ENCODE measurements at places on chromosomes 16 and 17.

- H3K4me3 ChIP-seq: no peak overlapping the region
- H3K27ac ChIP-seq: no peak overlapping the region
- H3K36me3 ChIP-seq: peaks cover 21% of the 10 kb centered on the region
- peaks cover 5% of the 10 kb centered on the region for H3K27me3 ChIP-seq
- no peak for DNase-seq
Measured at GRCh38 chr17:76568811-76569221, 16.8 kb downstream of the ST6GALNAC2 start.

- peaks cover 25% of the 10 kb centered on the region for H3K4me1 ChIP-seq
- no peak overlapping the region for H3K4me3 ChIP-seq
- DNase-seq: no peak
- H3K27ac ChIP-seq: peak overlapping the region; percentile 77
Measured at GRCh38 chr16:58114827-58115825, 14.1 kb downstream of the CFAP20 start.

GRCh38 chr17:66676421-66676820, 158.5 kb upstream of the CACNG5 start:
- H3K36me3 ChIP-seq: peaks cover 5% of the 10 kb centered on the region
- H3K4me1 ChIP-seq: peaks cover 45% of the 10 kb centered on the region
- H3K27me3 ChIP-seq: no peaks in the 10 kb centered on the region
- DNase-seq: no peak

DNA sequence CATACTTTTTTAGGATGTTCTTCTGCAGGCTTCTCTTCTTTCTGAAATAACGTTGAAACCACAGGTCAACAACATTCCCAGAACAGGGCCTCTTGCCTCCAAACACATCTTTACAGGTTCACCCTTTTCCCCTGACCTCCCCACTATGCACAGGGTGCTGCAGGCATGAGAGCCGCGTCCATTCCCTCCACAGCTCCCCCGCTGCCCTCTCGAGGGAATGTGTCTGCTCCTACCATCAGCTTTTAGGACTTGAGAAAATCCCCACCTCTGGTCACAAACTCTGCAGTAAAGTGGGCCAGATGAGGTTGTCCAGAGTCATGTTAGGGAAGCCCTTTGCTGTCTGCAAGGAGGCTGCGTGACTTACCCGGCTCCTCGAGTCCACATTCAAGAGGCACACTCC, 30.5 kb downstream of the DUSP14 start:
- peaks cover 60% of the 10 kb centered on the region for H3K36me3 ChIP-seq
- H3K4me1 ChIP-seq: peaks cover 10% of the 10 kb centered on the region
- H3K27ac ChIP-seq: peak overlapping the region; percentile 62
- peaks cover 3% of the 10 kb centered on the region for H3K27me3 ChIP-seq

DNA sequence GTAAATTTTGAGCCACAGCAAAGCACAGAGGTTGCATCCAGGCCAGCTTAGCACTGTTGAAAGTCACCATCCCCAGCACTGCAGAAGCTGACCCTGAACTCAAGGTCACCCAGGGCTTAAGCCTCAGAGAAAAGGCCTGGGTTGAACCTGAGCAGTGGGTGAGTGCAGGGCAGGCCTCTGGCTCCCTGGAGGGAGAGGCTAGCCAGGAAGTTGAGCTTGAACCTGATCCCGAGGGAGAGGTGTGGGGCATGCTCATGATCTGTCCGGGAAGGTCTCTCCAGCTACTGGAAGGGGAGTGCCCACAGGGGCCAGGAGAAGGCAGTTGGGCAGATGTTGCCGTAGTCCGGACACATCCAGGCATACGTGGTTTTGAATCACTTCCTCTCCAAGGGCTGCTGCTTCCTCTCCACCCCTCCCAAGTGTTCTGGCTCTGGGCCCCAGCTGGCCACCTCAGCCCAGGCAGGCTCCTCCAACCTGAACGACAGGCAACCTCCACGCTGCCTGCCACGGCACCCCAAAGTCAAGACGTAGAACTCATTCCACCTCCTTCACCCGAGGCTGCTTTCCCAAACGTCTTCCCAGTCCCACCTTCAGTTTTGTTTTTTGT, 18.4 kb downstream of the CARHSP1 start:
- peak overlapping the region; percentile 85 for H3K27ac ChIP-seq
- no peak overlapping the region for H3K4me3 ChIP-seq
- H3K36me3 ChIP-seq: peaks cover 39% of the 10 kb centered on the region
- peaks cover 33% of the 10 kb centered on the region for H3K4me1 ChIP-seq

DNA sequence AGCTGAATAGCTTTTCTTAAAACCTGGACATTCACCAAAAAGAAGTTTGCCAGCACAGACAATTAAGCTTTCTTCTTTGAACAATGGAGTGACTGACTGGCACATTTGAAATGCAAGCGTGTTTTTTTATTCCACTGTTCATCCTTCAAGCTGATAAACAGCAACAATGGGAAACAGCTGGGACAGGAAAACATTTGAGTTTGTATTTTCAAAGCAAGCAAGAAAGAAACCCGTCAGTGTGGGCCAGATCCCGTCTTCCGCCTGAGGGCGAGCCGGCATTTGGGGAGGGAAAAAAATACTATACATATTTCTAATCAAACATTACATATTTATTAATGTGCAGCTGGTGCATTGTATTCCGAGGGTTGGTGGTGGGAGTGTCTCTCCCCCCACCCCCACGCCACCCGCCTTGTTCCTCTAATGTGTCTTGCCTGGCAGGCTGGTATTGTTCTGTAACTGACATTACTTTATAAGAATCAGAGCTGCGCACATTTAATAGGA, 94.3 kb downstream of the CYLD start:
- H3K27me3 ChIP-seq: peaks cover 22% of the 10 kb centered on the region
- H3K4me3 ChIP-seq: no peak overlapping the region
- DNase-seq: no peak
- H3K36me3 ChIP-seq: no peaks in the 10 kb centered on the region
- H3K4me1 ChIP-seq: peaks cover 5% of the 10 kb centered on the region

DNA sequence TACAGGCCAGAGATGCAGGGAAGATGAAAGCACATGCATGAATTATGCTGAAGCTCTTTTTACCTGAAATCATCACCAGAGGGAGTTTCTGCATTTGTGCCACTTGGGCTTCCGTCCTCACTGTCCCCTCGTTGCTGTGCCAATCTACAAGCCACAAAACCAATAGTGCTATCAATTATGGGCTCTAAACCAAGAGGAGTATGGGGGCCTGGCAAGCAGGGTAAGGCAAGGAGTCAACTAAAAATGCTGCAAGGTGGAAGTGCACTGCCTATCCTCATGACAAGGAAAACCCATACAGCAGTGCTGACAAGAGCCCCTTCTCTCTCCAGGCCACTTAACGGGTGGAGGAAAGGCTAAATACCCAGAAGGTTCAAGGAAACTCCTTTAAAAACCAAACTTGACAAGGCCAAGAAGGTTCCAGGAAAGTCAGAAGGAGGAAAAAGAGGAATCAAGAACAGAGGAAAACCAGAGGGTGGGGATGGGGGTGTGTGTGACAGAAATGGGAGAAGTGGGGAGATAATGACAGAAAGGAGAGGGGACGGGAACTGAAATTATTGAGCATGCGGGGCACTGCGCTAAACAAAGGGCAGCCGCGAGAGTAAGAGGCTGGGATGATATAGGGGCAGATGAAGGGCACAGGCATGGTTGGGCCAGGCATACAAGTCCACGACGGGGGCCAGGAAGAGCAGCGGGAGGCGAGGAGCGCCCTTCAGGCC, 674 bp downstream of the C17orf75 start:
- DNase-seq: no peak
- H3K27ac ChIP-seq: peak overlapping the region; percentile 91
- peaks cover 7% of the 10 kb centered on the region for H3K27me3 ChIP-seq

DNA sequence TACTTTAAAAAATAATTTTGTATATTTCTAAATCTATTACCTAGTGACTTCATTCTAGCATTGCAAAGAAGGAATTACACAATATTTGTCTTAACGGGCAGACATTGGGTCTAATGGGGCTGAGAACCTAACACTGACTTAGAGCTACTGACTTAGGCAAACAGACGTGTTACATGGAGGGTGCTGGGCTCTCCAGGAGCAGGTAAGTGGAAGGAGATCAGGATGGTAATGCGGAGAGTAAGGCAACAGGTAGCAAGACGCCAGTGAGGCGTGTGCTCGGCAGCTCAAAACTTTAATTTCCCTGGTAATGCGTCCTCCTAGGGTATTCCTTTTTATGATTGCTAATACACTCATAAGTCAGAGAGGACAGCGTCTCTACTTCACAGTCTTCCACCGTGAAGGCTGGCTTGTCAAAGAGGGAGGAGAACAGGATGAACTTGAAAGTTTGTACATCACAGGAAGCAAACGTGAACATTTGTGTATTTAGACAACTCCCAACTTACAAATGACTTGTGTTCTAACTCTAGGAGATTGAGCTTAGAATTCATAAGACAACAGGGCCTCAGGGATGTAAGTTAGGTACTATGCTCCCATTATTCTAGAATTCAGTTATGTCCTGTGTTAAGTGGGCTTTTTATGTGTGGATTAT, 4.6 kb downstream of the KRT28 start:
- H3K27me3 ChIP-seq: peaks cover 27% of the 10 kb centered on the region
- H3K4me1 ChIP-seq: no peaks in the 10 kb centered on the region
- H3K36me3 ChIP-seq: no peaks in the 10 kb centered on the region
- DNase-seq: no peak

- DNase-seq: no peak
- peaks cover 7% of the 10 kb centered on the region for H3K4me1 ChIP-seq
- H3K27me3 ChIP-seq: peaks cover 20% of the 10 kb centered on the region
- H3K27ac ChIP-seq: no peak overlapping the region
Measured at GRCh38 chr17:6047966-6048365, 22.2 kb upstream of the WSCD1 start.

- H3K36me3 ChIP-seq: peaks cover 7% of the 10 kb centered on the region
- peaks cover 54% of the 10 kb centered on the region for H3K4me1 ChIP-seq
- H3K27ac ChIP-seq: peak overlapping the region; percentile 89
- H3K4me3 ChIP-seq: peak overlapping the region; percentile 98
- H3K27me3 ChIP-seq: no peaks in the 10 kb centered on the region
- no peak for DNase-seq
Measured at GRCh38 chr17:40418428-40418706, 671 bp upstream of the TOP2A start.

- no peaks in the 10 kb centered on the region for H3K36me3 ChIP-seq
- H3K4me1 ChIP-seq: peaks cover 6% of the 10 kb centered on the region
- H3K4me3 ChIP-seq: no peak overlapping the region
- H3K27me3 ChIP-seq: peaks cover 68% of the 10 kb centered on the region
- no peak overlapping the region for H3K27ac ChIP-seq
- no peak for DNase-seq
Measured at GRCh38 chr16:85944572-85945423, 45.8 kb downstream of the IRF8 start.

- H3K27me3 ChIP-seq: peaks cover 34% of the 10 kb centered on the region
- H3K4me1 ChIP-seq: peaks cover 26% of the 10 kb centered on the region
- no peak for DNase-seq
- no peak overlapping the region for H3K27ac ChIP-seq
Measured at GRCh38 chr17:9763643-9764042, 27.7 kb downstream of the DHRS7C start.

DNA sequence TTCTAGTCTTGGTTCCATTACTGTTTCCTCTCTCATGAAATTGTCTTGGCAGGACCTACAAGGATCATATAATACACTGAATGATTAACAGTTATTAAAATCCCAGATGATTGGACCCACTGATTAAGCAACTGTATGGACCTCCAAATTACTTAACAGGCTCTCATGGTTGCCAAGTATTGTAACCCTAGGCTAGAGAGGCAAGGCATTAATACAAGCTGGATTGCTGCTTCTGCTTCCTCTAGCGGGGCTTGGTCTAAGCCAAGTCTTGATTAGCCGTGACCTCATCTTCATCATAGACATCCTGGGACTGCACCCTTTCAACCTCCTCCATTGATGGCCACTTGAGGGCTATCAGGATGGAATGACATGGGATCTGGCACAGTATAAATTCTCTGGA, 46.9 kb downstream of the SYCE1L start:
- H3K27ac ChIP-seq: no peak overlapping the region
- no peaks in the 10 kb centered on the region for H3K36me3 ChIP-seq
- no peaks in the 10 kb centered on the region for H3K4me1 ChIP-seq
- H3K27me3 ChIP-seq: peaks cover 3% of the 10 kb centered on the region
- no peak overlapping the region for H3K4me3 ChIP-seq

DNA sequence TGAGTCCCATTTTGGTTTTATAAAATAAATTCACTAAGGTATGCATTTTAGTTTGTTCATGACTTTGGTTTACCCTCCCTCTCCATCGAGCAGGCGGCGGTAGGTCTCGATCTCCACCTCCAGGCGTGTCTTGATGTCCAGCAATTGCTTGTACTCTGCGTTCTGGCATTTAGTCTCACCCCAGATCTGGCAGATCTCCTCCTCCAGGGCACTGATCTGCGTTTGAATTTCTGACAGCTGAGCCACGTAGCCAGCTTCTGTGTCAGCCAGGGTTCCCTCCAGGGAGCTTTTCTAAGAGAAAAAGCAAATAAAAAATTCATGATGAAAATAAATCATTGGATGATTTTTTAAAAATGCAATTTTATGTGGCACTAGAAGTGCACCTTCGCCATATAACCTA, 4.2 kb downstream of the KRT24 start:
- no peak overlapping the region for H3K4me3 ChIP-seq
- H3K27me3 ChIP-seq: peaks cover 28% of the 10 kb centered on the region
- peaks cover 12% of the 10 kb centered on the region for H3K4me1 ChIP-seq
- H3K36me3 ChIP-seq: no peaks in the 10 kb centered on the region
- DNase-seq: no peak
- no peak overlapping the region for H3K27ac ChIP-seq

DNA sequence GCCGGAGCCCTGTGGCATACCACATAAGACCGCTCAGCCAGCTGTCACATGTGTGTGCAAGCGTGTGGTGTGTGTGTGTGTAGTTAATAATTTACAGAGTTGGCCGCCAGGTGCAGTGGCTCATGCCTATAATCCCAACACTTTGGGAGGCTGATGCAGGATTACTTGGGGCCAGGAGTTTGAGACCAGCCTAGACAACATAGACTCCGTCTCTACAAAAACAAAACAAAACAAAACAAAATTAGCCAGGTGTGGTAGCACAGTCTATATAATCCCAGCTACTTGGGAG, 20.4 kb downstream of the SOCS1 start:
- peaks cover 5% of the 10 kb centered on the region for H3K27me3 ChIP-seq
- H3K4me1 ChIP-seq: peaks cover 5% of the 10 kb centered on the region
- DNase-seq: no peak
- H3K36me3 ChIP-seq: no peaks in the 10 kb centered on the region
- no peak overlapping the region for H3K4me3 ChIP-seq

- no peaks in the 10 kb centered on the region for H3K36me3 ChIP-seq
- H3K27ac ChIP-seq: no peak overlapping the region
- no peak for DNase-seq
- H3K27me3 ChIP-seq: no peaks in the 10 kb centered on the region
- no peak overlapping the region for H3K4me3 ChIP-seq
Measured at GRCh38 chr17:48177816-48178215, 70.2 kb downstream of the SNX11 start.

GRCh38 chr17:4329838-4330237, 36.6 kb downstream of the UBE2G1 start:
- H3K36me3 ChIP-seq: peaks cover 48% of the 10 kb centered on the region
- H3K4me3 ChIP-seq: no peak overlapping the region
- H3K27me3 ChIP-seq: peaks cover 4% of the 10 kb centered on the region
- no peak overlapping the region for H3K27ac ChIP-seq

DNA sequence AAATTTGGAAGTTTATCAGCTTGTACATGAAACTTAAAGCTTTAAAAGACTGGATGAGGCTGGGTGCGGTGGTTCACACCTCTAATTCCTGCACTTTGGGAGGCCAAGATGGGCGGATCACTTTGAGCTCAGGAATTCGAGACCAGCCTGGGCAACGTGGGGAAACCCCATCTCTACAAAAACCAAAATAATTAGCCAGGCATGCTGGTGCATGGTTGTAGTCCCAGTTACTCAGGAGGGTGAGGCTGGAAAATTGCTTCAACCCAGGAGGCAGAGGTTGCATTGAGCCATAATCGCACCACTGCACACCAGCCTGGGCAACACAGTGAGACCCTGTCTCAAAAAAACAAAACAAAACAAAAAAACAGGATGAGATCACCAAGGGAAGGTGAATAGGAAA, 209.5 kb downstream of the AATF start:
- no peaks in the 10 kb centered on the region for H3K4me1 ChIP-seq
- H3K36me3 ChIP-seq: peaks cover 64% of the 10 kb centered on the region
- H3K27me3 ChIP-seq: no peaks in the 10 kb centered on the region
